Fibroblast of skin of back (primary cell): ENCODE measurements at places on chromosomes 3 and 15.

- no peak for DNase-seq
Measured at GRCh38 chr3:161212171-161212771, 8.8 kb upstream of the NMD3 start.

DNA sequence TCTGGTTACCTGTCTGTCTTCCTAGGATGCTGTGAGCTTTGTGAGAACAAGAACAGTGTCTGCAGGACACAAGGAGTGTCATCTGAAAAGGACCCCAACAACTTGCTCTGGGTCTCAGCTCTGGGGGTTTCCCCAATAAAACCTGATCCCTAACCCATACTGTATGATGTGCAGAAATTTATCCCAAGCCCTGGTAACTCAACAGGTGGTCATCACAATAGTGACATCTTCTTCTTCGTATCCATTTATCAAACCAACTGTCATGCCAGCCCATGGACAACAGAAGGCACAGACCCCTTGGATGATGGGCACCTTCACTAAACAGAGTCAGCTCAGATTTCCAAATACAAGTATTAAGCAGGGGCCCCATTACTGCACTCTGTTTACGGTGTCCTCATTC lies 127.5 kb downstream of the UACA start:
- no peak for DNase-seq

DNA sequence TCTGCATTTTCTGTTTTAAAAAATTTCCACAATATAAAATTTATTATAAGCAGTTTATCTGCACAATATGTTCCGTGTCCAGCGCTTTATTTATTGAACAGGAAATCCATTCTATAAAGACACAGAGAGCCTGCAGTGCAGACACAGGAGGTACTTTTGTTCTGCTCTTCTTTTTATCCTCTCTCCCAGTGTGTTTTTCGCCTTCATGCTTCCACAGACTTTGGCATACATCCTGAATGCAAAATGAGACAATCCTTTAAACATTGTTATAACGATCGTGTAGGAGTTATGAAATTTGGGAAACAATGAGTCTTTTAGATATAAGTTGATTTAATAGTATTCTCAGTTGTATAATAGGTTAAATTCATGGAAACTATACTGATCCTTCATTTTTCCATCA lies 749.2 kb downstream of the NAALADL2 start:
- DNase-seq: no peak

- DNase-seq: no peak
Measured at GRCh38 chr3:37536840-37537239, 324.8 kb upstream of the CTDSPL start.

DNA sequence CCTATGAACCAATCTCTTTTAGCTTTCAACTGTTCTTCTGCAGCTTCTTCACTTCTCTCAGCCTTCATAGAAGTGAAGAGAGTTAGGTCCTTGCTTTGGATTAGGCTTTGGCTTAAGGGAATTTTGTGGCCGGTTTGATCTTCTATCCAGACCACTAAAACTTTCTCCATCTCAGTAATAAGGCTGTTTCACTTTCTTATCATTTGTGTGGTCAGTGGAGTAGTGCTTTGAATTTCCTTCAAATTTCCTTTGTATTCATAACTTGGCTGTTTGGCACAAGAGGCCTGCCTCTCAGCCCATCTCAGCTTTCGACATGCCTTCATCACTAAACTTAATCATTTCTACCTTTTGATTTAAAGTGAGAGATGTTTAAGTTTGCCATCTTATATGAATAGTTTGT lies 21.7 kb downstream of the DZIP1L start:
- DNase-seq: no peak

DNA sequence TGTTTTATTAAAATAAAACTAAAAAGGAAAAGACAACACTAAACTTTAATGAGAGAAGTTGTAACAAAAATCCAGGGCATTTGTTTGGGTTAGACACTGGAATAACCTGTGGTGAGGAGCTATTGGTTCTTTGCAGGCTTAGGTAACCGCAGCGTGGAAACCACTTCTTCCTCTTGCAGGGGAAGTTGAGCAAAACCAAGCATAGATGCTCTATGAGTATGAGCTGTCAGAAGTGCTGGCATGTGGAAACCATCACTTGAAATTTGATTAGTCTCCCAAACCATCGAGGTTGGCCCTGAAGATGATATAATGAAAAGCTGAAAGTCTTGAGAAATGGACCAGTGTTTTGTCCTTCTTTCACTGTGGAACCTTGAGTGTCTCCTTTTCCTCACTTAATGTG lies 127.1 kb upstream of the RBMS3 start:
- DNase-seq: no peak

DNA sequence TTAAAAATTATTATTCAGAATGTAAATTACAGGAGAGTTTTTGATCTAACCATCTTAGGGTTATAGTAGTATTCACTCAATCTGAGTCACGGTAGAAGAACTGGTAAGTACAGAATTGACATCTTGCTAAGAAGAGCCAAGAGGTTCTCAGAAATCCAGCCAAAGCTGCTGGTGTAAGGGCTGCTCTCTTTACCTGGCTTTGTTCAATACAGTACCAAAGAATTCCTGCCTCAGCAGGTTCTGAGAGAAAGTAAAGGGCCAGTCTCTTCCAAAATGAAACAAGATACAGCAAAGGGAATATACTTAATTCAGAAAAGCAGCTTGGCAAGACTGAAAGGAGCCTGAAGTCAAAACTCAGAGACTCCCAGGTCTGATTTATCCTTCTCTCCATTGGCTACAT lies 193.1 kb downstream of the TNIK start:
- no peak for DNase-seq

- no peak for DNase-seq
Measured at GRCh38 chr3:69435274-69436265, 49.7 kb upstream of the FRMD4B start.

- DNase-seq: no peak
Measured at GRCh38 chr3:101478980-101479379, 34.0 kb downstream of the SENP7 start.

- DNase-seq: no peak
Measured at GRCh38 chr3:37148208-37148607, 26.2 kb downstream of the LRRFIP2 start.

- DNase-seq: no peak
Measured at GRCh38 chr15:57358571-57358970, 17.7 kb upstream of the CGNL1 start.

DNA sequence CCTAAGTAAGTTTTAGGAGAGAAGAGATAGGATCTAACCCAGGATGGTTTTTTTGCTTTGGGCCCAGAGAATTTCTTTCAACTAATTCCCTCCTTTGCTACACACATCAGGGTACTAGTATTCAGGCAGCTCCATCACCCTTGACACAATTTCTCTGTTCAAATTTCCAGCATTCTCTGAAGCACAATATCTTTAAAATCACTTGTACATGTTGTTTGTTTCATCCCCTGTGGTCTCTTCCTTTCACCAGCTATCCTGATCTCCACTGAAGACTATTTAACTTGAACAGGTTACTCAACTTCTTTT lies 32.4 kb upstream of the FNDC3B start:
- no peak for DNase-seq
